ENCODE measurements at places on chromosomes 4 and X.

DNA sequence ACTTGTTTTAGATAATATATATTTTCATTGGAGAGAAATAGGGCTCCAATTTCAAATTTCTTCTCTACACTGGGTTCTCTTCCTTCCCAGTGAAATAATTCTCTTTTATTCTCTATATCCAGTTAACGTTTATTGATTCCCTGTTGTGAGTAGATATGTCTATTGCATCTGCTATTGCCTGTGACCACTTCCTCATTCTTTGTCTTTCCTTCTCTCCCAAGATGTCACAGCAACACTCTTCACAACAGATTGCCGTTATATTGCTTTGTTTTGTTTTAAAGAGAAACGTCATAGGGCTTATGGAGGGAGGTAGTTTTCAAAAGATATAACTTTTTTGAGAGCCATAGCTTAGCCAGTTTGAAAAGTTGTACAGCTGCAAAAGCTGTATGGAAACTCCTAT lies 343.8 kb downstream of the ARHGAP24 start:
- DNase-seq: no peak

DNA sequence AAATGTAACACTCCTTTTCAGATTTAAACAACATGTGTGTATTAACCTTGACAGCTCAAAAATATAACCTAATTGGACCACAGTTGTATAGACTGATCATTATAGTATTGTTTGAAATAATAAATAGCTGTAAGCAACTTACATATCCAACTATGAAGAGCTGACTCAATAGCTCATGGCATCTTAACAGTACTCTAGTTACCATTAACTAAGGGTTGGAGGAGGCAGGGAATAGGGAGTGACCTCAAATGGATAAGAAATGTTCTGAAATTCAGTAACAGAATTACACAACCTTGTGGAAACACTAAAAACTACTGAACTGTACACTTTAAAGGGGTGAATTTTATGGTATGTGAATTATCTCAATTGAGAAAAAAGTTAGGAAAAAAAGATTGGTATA lies 136.5 kb upstream of the CPEB2 start:
- no peak for DNase-seq

DNA sequence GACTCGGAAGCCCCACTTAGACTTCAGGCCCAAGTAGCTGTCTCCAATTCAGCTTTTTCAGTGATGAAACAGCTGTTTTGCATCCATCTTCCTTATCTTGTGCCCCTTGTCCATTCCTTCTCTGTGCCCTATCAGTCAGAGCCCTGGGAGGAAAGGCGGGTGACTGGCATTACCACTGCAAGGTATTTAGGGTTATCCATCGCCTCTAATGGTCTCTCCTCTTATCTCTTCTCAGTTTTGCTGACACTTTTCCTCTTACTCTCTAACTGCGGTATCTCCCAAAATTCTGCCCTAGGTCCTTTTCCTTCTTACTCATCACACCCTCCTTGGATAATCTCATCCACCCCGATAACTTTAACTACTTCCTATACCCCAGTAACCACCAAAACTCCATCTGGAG lies 13.7 kb downstream of the GAB3 start:
- DNase-seq: no peak

DNA sequence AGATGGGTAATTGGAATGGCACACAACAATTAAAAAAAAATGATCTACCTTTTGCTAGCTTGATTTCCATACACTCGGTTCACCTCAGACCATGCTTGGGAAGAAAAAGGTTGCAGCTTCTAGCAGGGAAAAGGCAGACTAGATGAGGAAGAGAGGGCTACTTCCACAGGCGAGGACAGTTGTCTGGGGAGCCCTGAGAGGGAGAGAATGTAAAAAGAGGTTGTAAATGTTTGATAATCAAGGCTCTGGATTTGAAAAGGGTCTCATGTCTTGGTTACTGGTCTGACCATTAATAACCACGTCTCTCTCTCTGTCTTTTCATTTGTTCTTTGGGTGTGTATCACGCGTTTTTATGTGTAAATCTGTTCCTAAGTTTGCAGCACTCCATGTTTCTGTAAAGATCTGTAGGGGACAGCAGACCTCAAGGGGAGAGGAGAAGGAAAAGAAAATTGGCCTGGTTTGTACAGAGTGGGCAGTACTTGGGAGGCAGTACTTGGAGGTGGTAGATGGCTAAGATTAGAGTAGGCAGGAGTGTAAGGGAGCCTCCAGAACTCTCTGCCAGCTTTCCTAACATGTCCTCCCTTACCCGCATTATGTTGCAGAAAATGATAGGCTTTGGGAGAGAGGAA lies 750 bp downstream of the ARMCX5 start:
- no peak for DNase-seq

- DNase-seq: no peak
Observed at GRCh38 chr4:83599183-83599582, 63.3 kb downstream of the GPAT3 start.

- no peak for DNase-seq
Observed at GRCh38 chr4:56434599-56435139, 746 bp downstream of the PPAT start.

DNA sequence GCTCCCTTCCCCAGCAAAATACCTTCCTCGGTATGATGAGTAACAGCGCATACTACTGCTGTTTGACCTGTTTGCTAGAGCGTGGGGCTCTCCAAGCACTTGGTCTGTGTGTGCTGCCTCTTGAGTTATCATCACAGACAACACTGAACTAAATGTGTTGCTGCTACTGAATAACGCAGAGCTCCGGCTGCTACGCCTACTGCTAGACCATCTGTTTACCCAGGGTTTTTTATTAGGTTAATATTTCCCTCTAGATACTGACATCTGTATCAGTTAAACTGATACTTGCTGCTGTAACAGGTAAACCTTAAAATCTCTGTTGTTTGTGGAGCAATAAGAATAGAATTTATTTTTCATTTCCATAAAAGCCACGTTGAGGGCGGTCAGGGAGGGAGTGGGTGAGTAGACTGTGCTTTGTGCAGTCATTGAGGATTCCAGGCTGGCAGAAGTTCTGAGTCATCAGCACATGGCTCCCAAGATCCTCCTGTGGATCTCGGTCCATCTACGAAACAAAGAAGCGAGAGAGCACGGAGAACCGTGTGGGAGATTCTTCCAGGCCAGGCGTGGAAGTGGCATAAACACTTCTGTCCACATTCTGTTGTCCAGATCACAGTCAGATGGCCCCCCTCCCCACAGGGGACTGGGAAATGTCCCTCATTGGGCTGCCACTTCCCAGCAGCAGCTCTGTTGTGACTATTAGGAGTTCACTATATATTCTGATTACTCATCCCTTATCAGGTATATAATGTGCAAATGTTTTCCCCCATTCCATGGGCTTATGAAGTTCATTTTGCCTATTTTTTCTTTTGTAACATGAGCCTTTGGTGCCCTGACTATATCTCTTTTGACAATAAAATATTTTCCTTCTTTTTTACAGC lies 14.1 kb downstream of the GRK4 start:
- DNase-seq: no peak

DNA sequence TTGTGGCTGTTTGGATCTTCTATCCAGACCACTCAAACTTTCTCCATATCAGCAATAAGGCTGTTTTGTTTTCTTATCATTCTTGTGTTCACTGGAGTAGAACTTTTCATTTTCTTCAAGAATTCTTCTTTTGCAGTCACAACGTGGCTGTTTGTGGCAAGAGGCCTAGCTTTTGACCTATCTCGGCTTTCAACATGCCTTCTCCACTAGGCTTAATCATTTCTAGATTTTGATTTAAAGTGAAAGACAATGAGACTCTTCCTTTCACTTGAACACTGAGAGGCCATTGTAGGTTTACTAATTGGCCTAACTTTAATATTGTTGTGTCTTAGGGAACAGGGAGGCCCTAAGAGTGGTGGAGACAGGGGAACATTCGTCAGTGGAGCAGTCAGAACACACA lies 19.1 kb downstream of the FGF2 start:
- DNase-seq: no peak

- no peak for DNase-seq
Observed at GRCh38 chr4:24394041-24394440, 190.3 kb downstream of the DHX15 start.

GRCh38 chr4:178598672-178599071 lies 1156.4 kb upstream of the AGA start:
- no peak for DNase-seq

DNA sequence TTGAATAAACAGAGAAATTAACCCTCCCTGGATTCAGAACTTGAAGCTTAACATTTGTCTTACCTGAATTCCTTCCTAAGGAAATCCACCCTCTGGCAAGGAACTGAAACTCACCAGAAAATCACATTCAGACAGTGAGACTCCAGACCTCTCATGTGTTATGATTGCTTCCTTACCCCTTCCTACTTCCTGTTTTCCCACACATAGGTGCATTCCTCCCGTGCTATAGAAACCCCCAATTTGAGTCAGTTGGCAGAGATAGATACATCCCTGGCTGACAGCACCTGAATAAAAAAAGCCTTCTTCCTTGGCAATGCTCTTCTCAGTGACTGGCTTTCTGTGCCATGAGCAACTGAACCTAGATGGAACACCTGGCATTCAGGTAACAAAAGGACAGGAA lies 157.0 kb upstream of the SMIM31 start:
- DNase-seq: no peak
